Stimulated activated CD4-positive, alpha-beta T cell treated with anti-CD3 and anti-CD28 coated beads, Interleukin-15, amount 100 ng/mL, for 48 hours (primary cell): ENCODE measurements at places on chromosomes 12 and 14.

DNA sequence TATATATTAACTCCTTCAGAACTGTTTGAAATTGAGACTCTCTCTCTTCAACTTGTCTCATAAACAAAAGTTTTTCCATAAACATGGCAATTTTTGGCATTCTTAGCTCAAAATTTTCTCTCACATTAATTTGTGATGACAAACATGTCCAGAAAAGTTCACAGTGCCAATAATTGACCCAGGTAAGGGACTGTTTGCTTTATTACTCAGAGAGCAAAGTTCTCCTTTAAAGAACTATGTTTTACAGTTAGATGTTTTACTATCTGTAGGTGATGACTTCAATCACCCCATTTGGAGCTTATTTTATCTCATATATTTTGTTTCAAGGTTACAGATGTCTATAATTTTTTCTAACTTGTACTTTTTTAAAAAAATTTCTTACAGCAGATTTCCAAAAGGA lies 855.6 kb downstream of the SLC16A7 start:
- DNase-seq: no peak

DNA sequence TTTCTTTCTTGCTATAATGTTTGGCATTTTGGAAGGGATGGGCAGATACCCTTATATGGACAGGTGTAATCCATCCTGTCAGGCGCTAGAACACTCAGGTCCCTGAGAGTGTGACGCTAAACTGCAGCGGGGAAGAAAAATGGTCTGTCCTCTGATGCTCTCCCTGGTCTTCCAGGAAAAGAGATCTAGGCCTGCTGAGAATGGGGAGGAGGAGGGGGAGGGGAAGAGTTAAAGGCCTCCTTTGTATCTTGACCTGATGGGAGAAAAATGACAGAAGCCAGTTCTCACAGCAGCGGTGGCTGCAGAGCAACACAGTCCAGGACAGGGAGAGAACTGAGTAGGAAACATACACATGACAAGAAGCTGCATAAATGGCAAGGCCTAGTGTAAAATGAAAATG lies 61.1 kb downstream of the RPS6KA5 start:
- no peak for DNase-seq

- DNase-seq: no peak
Observed at GRCh38 chr14:31965071-31965734, 111.9 kb upstream of the ARHGAP5 start.

DNA sequence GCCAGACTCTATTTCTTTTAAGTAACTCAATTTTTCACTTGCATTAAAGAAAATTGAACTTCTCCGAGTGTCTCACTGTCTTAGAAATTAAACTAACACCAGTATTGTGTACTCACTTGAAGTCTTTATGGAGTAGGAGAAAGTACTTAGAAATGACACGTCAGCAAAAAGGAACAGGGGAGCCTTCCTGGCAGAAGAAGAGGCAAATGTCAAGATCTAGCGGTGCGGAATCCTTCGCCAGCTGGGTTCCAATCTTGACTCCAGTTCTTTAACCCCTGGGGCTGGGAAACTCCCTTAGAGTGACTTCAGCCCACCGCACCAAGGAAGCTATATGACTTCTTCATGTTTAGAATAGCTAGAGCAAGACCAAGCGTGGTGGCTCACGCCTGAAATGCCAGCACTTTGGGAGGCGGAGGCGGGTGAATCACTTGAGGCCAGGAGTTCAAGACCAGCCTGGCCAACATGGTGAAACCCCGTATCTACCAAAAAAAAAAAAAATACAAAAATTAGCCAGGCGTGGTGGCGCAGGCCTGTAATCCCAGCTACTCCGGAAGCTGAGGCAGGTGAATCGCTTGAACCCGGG lies 34.4 kb downstream of the WBP11 start:
- peak; percentile 54 for DNase-seq

- no peak for DNase-seq
Observed at GRCh38 chr12:56071648-56072047, 8.3 kb upstream of the ERBB3 start.

GRCh38 chr12:117742721-117743120 lies 226.1 kb downstream of the KSR2 start:
- no peak for DNase-seq

- DNase-seq: no peak
Observed at GRCh38 chr12:53677800-53678148, 1.9 kb upstream of the ATP5MC2 start.

DNA sequence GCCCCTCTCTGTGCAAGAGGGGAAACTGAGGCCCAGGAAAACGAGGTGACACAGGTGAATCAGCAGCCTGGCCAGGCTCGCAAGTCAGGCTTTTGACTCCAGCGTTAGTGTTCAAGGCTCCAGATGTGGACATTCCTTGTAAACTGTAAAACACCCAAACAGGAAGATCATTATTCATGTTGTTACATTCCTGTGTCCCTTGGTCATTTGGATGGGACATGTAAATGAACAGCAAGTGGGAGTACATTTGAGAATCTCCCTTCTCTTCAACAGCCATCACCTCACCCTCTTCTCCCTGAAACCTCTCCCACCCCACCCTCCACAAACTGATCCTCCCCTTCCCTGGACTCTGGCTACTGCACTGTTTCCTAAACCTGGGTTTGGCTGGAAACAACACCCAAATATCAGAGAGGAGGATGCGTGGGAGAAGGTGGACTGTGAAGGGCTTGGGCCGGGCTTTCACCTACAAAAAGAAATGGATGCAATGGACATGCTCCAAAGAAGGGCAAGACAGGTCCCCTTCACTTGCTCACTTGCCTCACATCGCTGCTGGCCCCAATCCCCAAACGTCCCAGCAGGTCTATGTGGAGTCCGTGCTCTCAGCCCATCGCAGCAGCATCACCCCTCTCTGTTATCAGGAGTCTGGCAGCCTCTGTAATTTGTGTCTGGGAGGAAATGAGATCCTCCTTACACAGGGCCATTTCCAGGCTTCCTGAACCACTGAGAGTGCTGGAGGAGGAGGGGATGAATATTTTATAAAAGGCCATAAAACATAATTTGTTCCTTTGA lies 76.7 kb downstream of the GALNT8 start:
- no peak for DNase-seq

DNA sequence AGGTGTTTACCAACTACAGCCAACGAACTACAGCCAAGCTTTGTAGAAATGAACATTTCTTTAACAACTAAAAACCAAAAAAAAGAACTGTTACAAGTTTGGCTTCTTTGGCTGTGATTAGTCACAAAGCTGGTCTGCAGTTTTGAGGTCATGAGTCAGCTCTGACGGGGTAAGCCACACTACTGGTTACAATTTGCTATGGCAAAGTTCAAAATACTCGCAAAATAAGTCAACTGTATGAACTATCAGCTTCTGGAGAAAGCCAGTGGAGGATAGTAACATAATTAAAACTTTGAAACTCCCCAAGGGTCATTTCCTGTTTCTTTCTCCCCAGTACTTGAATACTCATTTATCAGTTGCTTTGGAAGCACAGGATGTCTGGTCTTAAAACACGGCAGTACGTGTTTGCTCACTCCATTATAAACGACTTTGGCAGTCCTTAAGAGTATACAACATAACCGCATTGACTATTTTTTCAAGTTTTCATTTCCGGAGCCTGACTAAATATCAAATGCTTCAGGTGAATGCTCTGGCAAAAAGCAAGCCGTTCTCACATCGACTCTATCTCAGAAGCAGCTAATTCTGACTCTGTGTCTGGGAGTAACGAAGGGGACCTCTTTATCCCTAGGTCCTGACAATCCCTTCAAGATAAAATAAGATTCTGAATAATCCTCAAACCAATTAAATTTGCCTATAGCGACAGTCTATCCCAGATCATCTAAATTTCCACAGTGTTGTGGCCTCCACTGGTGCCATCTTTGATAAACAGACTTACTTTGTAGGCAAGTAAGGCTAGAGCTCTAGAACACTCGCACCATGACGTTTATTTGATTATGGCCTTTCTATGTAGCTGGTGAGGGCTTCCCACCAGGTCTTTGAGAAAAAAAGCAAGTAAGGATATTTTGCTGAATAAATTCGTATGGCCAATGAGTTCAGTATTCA lies 10.6 kb downstream of the PHLDA1 start:
- DNase-seq: peak; percentile 64

GRCh38 chr12:15005064-15005463 lies 32.2 kb downstream of the PDE6H start:
- DNase-seq: no peak
